ENCODE measurements at places on chromosomes 12 and 14.

- no peak for DNase-seq
Measured at GRCh38 chr14:40232302-40232701, 800.1 kb upstream of the FBXO33 start.

DNA sequence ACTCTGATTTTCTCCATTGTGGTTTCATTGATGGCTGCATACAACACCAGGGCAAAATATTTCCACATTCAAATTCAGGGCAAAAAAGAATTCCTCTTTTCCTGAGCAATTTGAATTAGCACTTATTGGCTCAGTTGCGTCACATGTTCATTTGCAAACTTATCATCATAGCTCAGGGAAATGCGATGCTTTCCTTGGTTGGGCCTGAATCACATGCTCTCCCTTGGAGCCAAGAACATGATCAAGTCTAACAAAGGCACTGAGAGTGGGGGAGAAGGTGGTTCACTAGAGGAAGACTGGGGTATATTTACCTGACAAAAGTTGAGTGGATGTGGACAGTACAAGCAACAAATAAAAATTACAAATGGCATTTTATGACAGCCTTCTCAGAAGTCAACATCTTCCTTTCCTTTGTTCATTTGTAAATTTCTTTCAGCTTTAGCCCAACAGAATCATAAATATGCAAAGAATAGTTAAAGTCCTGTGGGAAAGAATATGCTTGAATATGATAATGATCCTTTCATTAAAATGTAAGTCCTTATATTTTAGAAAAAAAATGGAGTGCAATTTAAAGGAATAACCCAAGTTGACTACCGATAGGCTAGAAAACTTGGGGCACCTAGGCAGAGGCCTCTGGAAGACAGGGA lies 277.2 kb downstream of the NEDD1 start:
- no peak for DNase-seq

GRCh38 chr12:16881986-16882570 lies 276.1 kb upstream of the LMO3 start:
- DNase-seq, result no peak

DNA sequence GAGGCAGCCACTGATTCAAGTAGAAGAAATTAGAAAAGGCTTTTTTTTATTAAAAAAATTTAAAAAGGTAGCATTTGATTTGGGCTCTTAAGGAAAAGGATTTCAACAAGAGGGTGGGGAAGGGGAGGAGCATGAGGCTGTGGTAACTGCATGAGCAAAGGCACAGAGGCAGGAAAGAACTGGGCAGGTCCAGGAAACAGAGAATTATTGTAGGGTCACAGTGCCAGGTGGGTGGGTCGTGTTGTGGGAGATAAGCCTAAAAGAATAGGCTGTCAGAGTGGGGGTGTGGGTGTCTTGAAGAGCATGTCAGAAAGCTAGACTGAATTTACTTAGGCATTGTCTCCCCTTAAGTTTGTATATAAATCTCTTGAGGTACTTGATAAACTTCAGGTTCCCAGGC lies 7.8 kb downstream of the LIMA1 start:
- DNase-seq, result no peak

GRCh38 chr14:49959822-49960408 lies 67.0 kb downstream of the ARF6 start:
- no peak for DNase-seq

DNA sequence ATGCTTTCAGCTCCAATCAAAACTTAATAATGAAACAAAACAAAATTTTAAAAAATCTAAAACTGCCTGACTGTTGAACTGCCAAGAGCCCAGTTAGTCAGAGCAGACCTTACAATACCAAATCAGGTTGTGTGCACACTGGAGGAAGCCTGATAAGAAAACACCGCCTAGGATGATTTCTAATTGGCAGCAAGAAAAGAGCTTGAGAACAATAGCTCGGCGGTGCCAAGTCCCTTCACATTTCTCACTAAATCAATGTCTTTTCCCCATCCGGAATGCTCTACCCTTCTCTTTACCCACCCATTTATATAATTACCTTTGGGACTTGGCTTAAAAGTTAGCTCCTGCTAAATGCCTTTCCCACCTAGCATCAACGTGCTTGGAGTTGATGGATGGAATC lies 256.7 kb downstream of the C12orf75 start:
- no peak for DNase-seq
